ENCODE measurements at places on chromosomes 4 and X.

GRCh38 chrX:31931225-31931624 lies 859.4 kb upstream of the FTHL17 start:
- no peak for DNase-seq

DNA sequence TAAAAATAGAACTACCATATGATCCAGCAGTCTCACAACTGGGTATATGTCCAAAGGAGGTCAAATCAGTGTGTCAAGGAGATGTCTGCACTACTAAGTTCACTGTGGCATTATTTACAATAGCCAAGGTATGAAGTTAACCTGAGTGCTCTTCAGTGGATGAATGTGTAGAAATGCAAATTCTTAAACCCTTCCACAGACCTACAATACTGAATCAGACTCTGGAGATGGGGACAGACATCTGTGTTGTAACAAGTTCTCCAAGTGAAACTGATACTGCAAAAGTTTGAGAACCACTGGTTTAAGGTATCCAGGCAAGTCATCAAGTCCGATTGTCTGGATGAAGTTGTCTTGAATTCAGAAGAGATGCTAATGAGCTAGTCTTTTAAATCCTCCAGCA lies 38.5 kb downstream of the SMAD1 start:
- no peak for DNase-seq

- DNase-seq, result no peak
Measured at GRCh38 chr4:7460566-7460965, 25.8 kb upstream of the PSAPL1 start.

GRCh38 chr4:165384186-165384585 lies 5.4 kb downstream of the CPE start:
- no peak for DNase-seq

DNA sequence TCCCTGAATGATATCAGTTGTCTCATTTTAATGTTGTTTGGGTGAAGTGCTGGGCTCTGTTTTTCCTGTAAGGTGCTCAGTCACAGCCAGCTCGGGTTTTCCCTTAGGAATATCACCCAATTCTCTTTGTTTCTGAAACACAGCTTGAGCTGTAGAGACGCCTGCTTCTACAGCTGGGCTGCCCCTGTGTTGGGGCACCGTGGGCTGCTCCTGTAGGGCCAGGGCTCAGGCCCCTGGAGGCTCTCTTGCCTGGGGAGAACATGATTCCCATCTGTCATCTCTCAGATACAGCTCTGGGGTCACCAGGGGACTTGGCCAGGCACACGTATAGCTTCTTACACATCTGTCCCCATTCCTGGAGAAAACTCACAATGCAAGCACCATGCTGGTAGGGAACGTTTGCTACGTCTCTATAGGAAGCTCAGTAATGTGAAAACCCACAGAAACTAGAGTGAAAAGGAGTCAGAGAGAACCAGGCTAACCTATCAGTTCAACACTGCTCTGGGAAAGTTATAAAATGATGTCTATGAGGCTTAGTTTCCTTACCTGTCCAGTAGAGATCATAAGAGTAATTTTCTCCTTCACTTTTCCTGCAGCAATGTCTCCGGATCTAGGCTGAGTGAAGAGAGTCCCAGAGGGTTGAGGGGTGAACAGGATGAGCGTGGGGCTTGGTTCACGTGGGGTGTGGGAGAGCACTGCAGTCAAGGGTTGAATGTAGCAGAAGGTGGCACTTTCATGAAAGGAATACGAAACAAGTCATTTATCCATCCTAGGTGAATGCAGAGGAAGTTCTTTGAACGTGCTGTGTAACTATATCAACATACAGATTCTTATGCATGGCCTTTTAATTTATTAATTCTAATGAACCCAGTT lies 14.5 kb downstream of the FHDC1 start:
- no peak for DNase-seq

GRCh38 chr4:101262683-101263082 lies 84.6 kb downstream of the PPP3CA start:
- DNase-seq, result no peak

DNA sequence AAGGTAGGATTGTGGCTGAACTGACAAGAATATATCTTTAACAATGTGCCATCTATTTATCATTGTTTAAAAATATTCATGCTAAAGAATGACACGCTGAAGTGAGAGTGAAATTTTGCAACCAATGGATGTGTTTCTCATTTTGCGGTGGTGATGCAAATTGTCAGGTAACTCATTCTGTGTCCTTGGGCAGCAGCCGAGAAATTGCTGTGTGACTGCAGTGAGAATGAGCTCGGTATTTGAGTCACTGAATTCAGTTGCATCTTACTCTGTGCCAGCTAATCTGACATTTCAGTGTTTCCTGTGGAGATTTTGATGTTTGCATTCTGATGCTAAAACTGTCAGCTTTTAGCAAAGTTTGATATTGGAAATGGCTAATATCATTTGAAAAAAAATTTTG lies 28.1 kb downstream of the MCUB start:
- DNase-seq, result no peak

GRCh38 chr4:24686866-24687692 lies 102.7 kb upstream of the DHX15 start:
- no peak for DNase-seq

- DNase-seq, result no peak
Measured at GRCh38 chrX:73847991-73848390, 285.0 kb downstream of the CHIC1 start.

- no peak for DNase-seq
Measured at GRCh38 chrX:41956027-41956426, 32.7 kb upstream of the CASK start.

DNA sequence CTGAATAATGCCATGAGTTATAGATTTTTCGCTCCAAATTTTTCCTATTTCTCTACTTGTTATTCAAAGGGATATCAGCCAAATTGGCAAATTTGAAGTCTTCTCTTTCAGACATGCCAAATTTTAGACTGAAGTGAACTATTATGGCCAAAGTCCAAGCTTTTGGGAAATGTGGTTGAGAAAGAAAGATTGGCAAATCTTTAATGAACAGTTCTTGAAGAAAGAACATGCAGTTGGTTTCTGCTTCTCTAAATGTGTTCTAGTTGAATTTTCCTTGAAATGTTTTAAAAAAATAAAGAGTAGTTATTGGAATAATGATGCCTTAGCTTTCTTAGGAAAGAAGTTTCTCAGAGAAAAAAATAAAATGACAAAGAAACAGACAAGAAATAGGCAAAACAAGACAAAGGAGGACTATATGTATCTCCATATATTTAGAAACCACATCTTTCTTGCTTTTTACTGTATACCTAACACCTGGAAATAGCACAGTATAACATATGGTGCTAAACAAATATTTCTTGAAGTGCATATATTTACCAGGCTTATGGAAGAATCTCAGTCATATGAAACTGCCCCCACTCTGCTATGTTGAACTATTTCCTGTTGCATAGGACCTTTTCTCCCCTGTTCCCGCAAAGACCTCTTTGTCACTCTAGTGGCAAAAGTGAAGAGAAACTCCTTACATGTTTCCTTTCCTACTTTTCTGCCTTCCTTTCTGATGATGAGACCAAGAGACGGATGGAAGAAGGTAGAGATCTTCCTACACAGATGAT lies 250.0 kb downstream of the ARHGAP24 start:
- DNase-seq, result no peak

DNA sequence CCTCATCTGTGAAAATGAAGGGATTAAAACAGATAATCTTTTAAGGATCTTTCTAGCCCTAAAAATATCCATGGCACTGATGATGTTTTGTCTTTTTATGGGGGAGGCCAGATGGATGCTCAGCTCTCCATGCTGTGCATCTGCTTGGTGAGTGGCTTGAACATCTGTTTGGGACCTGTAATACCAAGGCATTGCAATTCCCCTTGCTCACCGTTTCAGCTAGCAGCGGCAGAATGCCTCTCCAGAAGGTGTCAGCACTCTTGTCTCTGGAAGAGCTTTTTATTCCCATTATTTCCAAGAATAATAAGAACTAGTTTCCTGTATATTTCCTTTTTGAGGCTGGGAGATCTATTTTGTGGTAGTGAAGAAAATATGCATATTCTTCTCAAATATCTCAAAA lies 151.9 kb upstream of the ANK2 start:
- DNase-seq, result no peak

DNA sequence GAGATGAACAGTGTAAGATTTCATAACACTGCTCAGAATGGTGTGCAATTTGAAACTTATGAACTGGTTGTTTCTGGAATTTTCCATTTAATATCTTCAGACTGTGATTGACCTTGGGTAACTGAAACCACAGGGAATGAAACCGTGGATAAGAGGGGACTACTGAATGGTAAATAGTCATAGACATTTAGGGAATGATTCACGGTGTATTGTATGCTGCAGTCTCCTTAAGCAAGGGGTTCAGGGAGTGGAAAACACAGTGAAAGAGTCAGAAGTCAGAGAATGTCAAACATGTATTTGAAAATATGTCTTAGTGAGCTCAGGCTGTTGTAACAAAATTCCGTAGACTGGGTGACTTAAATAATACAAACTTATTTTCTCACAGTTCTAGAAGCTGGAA lies 398.2 kb upstream of the DIPK2B start:
- DNase-seq, result no peak

- no peak for DNase-seq
Measured at GRCh38 chr4:94531991-94532789, 80.4 kb downstream of the PDLIM5 start.

DNA sequence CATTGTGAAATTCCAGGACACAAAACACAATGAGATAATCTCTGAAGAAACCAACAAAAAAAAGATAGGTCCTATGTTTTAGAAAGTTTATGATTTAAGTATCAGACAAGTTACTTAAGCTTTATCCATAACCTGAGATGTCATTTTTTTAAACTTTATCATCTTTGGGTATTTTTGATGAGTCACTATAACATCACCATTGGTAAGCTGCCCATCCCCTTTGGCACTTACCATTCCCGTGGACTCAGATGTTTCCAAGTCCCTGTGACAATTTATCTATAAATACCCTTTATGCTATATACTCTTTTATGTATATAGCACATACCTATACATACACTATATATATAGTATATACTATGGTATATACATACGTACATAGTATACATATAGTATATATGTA lies 198.9 kb upstream of the GEMIN8 start:
- no peak for DNase-seq

DNA sequence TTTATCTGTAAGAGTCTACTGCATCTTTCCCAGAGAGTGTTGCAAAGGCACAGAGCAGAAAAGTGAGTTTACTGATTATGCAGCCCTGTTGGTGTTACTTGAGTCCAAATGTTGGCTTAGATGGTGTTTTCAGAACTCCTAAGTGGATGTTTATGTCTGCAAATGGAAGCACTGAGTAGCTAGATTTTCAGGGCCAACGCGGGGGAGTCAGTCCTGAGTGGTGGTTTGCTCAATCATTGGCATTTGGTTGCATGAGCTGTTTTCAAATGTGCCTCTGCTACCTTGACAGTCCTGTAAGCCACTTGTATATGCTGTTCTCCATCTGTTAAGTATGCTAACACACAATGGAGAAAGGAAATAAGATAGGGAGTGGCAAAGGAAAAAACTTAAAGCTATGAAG lies 45.4 kb downstream of the MAMLD1 start:
- no peak for DNase-seq

GRCh38 chr4:76641351-76641750 lies 206.3 kb downstream of the SHROOM3 start:
- DNase-seq, result no peak
